Endothelial cell (in vitro differentiated cells): ENCODE measurements at places on chromosomes 5 and 9. TPM values are rescaled to one million over a fixed set of nuclear protein-coding genes. Genes with fewer than 3 reads are reported as not detected.

MAP1B gene
- total RNA-seq: 251 TPM

SLC34A3 gene
- not detected for total RNA-seq

NR4A3 gene
- 0.18 TPM for total RNA-seq

EPB41L4B gene
- total RNA-seq: 0.41 TPM

PRDM9 gene
- total RNA-seq: not detected

TBC1D13 gene
- 58.8 TPM for total RNA-seq

PCDHB3 gene
- total RNA-seq: 6.5 TPM

ZNG1C gene
- total RNA-seq: 15.2 TPM

EHMT1 gene
- 120 TPM for total RNA-seq

REEP2 gene
- total RNA-seq: 72.8 TPM

- no peaks in the 10 kb centered on the region for H3K36me3 ChIP-seq
- no peaks in the 10 kb centered on the region for H3K4me1 ChIP-seq
- no peak overlapping the region for H3K4me3 ChIP-seq
- H3K27ac ChIP-seq: no peak overlapping the region
Measured at GRCh38 chr5:120088412-120088811, 375.7 kb upstream of the PRR16 start.

DNA sequence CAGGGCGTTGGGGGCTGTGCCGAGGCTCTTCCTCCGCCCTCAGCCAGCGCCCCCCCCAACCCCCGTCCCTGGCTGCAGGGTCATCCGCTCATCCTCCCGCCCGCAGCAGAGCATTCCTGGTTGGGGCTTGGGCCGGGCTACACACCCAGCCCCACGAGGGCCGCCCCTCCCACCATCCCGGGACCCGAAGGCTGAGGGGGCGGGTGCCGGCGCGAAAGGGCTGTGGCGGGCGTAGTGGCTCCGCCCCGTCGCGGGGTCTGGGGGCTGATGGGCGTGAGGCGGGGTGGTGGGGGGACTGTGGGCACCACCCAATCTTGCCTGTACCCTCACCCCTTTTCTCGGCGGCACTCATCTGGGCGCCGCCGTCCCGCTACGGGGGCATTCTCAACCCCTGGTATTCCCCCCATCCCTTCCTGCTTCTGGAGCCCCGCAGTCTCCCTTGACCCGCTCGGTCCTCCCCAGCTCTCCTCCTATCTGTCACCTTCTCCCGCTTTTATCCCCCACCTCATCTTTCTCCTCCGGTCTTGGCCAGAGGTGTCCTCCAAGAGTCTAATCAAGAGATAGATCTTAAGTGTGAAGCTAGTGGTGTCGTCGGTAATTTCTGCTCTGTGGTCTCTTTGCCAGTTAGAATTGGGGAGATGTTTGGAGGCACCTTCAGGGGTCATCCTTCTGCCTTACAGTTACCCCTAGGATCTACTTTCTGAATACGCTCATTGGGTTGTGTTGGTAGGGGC is 1.6 kb downstream of the FER start:
- peak overlapping the region; percentile 96 for H3K4me3 ChIP-seq
- DNase-seq: no peak
- peaks cover 10% of the 10 kb centered on the region for H3K4me1 ChIP-seq

DNA sequence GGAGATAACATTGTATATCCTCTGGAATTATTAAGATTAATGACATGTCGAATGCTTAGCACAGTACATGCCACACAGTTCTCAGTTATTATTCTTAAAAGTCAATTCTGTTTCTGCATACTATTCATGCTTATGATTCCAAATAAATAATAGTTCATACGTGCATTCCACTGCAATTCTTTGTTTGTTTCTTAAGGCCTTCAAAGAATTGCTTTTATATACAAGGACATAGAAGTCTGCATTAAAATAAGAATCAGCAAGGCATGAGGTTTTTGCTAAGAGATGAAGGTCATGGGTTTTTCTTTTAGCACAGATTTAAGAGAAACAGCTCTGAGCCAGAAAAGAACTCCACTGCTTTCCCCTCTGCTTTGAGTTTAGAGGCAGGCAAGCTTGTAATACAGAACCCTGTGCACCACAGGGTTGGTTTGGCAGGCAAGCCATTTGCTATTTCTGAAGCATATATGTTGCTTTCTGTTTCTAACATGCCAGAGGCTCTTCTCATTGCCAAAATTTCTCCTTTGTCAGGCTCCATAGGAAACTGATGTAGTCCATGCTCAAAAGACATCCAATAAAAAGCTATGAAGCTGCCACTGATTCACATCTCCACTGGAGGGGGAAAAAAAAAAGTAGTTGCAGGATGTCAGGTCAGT is 420.6 kb upstream of the TYRP1 start:
- H3K36me3 ChIP-seq: no peaks in the 10 kb centered on the region
- DNase-seq: no peak
- peaks cover 1% of the 10 kb centered on the region for H3K27me3 ChIP-seq
- no peak overlapping the region for H3K27ac ChIP-seq

- H3K4me3 ChIP-seq: no peak overlapping the region
- peak; percentile 32 for DNase-seq
- peaks cover 26% of the 10 kb centered on the region for H3K27me3 ChIP-seq
- no peak overlapping the region for H3K27ac ChIP-seq
Measured at GRCh38 chr5:172455511-172456061, 1.3 kb upstream of the SH3PXD2B start.

- H3K27ac ChIP-seq: no peak overlapping the region
- peaks cover 2% of the 10 kb centered on the region for H3K27me3 ChIP-seq
- no peak for DNase-seq
- H3K36me3 ChIP-seq: no peaks in the 10 kb centered on the region
- no peak overlapping the region for H3K4me3 ChIP-seq
Measured at GRCh38 chr5:80707645-80708044, 52.9 kb upstream of the DHFR start.

- H3K4me3 ChIP-seq: no peak overlapping the region
- no peak for DNase-seq
- H3K27ac ChIP-seq: no peak overlapping the region
- peaks cover 16% of the 10 kb centered on the region for H3K4me1 ChIP-seq
Measured at GRCh38 chr9:2180154-2180553, 165.0 kb downstream of the SMARCA2 start.

DNA sequence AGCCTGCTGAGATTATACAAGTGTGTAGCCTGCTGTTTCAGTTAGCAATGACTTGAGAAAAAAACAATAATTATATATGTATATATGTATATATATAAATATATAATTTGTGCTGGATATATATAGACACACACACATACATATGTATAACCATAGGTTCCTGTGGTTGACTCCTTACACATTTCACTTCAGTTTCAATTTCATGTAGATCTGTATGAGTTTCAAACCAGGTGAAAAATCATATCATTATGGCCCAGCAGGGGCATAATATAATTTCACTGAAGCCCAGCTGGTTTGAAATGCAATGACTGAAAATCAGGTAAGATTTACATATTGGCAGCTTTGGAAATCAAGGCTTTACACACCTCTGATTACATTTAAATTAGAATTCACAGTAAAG is 690.4 kb upstream of the CDH18 start:
- H3K27me3 ChIP-seq: no peaks in the 10 kb centered on the region
- H3K4me3 ChIP-seq: no peak overlapping the region
- H3K27ac ChIP-seq: no peak overlapping the region
- H3K4me1 ChIP-seq: no peaks in the 10 kb centered on the region
- H3K36me3 ChIP-seq: no peaks in the 10 kb centered on the region

DNA sequence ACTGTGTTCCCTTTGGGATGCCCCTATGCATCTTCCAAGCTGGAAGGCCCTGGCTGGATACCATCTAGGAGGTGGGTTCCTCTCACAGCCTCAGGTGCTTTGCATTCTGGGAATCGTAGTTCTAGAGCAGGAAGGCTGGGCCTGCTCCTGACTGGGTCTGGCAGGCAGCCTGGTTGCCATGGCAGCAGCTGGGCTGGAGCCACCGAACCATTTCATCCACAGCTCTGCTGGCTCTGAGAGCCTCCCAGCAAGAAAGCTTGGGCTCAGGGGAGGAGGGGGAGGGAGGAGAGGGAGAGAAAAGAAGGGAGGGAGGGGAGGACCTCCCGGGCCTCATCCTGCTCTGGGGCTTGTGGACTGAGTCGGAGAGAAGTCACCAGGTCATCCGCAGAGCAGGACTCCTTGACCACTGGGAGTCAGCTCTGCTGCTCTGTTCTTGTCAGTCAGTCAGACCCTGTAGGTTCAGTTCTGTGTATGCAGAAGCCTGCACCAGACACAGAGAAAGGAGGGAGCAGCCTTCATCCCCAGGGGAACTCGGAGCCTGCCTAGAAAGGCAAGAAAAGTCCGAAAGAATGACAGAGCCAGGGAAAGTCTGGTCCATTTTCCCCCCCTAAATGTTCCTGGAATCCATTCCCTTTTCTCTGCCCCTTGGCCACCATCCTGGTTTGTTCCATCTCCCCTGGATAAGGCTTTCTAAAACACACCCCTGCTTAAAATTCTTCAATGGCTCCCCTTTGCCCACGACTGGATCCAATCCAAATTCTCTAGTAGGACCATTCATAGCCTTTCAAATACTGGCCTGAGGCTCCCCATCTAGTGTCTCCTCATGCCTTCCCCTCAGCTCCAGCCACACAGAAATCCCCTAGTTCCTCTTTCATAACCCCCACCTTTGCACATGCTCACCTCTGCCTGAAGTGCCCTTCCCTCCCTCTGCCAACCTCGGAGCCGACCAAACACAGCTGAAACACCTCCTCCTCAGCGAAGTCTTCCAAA is 65.4 kb upstream of the ARAP3 start:
- H3K4me3 ChIP-seq: no peak overlapping the region
- no peaks in the 10 kb centered on the region for H3K4me1 ChIP-seq
- H3K27ac ChIP-seq: no peak overlapping the region
- peaks cover 14% of the 10 kb centered on the region for H3K27me3 ChIP-seq
- peak; percentile 35 for DNase-seq

GRCh38 chr5:104611135-104611767 is 1048.7 kb upstream of the NUDT12 start:
- no peak overlapping the region for H3K27ac ChIP-seq
- DNase-seq: no peak
- no peaks in the 10 kb centered on the region for H3K27me3 ChIP-seq
- no peak overlapping the region for H3K4me3 ChIP-seq

DNA sequence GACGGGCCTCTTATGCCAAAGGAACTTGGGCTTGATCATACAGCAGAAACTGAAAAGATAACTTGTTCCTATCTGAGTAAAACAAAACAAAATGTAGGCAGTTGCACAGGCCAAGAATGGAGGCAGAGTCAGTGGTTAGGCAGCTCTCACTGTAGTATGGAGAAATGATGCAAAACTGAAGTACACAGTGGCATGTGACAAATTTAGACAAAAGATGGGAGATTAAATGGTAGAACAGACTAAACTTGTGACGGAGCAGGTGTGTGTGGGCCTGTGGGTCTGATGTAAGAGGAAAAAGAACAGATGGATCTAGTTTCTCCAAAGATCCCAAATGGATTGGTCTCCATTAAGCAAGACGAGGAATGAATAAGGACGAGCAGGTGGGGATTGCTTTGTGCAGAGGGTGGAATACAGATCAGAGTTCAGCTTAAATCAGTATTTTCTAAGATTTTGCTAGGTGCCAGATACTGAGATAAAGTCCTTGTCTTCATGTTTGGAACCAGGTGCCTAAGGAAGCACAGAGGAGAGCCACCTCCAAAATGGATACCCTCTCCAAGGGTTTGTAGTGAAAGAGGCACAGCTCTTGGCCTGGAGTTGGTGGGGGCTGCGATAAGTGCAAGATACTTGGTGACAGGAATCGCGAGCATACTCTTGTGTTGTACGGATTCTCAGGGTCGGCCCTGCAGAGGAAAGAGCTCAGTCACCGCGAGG is 722 bp upstream of the DCP2 start:
- peaks cover 9% of the 10 kb centered on the region for H3K27me3 ChIP-seq
- peaks cover 30% of the 10 kb centered on the region for H3K4me1 ChIP-seq
- H3K36me3 ChIP-seq: no peaks in the 10 kb centered on the region
- no peak for DNase-seq

GRCh38 chr5:133241179-133242092 is 189.6 kb downstream of the HSPA4 start:
- no peak overlapping the region for H3K4me3 ChIP-seq
- peaks cover 18% of the 10 kb centered on the region for H3K4me1 ChIP-seq
- H3K27ac ChIP-seq: no peak overlapping the region
- peaks cover 4% of the 10 kb centered on the region for H3K27me3 ChIP-seq
- no peaks in the 10 kb centered on the region for H3K36me3 ChIP-seq

- peaks cover 18% of the 10 kb centered on the region for H3K27me3 ChIP-seq
- H3K27ac ChIP-seq: no peak overlapping the region
- peaks cover 29% of the 10 kb centered on the region for H3K4me1 ChIP-seq
- no peak for DNase-seq
Measured at GRCh38 chr5:124747791-124748686, 1.6 kb upstream of the ZNF608 start.

DNA sequence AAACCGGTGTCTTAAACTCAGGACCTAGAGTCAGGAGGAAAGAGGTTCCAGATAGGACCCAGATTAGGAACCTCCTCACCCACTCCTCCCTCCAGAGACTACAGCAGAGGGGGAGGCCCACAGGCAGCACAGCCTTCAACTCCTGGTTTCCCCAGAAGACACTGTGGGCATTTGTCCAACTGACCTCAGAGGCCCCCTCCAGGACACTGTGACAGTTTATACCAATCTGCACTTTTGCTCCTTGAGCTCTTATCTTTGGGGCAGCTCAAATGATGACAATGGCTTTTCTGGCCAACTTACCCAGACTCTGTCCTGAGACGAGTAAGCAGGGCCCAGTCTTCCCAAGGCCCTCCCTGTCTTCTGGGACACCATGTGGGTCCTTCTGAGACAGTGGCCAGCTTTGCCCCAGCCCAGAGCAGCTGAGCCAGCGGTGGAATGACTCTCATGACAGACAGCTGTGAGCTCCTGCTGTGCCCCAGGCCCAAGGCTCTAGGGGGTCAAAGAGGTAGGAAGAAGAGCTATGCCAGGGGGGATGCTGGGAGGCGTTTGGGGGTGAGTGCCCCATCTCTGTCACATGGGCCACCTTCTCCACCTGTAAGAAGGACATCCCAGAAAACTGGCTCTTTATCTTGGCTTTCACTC is 14.3 kb downstream of the OR2V2 start:
- no peaks in the 10 kb centered on the region for H3K36me3 ChIP-seq
- peaks cover 14% of the 10 kb centered on the region for H3K4me1 ChIP-seq
- H3K27me3 ChIP-seq: peaks cover 12% of the 10 kb centered on the region
- H3K4me3 ChIP-seq: no peak overlapping the region

DNA sequence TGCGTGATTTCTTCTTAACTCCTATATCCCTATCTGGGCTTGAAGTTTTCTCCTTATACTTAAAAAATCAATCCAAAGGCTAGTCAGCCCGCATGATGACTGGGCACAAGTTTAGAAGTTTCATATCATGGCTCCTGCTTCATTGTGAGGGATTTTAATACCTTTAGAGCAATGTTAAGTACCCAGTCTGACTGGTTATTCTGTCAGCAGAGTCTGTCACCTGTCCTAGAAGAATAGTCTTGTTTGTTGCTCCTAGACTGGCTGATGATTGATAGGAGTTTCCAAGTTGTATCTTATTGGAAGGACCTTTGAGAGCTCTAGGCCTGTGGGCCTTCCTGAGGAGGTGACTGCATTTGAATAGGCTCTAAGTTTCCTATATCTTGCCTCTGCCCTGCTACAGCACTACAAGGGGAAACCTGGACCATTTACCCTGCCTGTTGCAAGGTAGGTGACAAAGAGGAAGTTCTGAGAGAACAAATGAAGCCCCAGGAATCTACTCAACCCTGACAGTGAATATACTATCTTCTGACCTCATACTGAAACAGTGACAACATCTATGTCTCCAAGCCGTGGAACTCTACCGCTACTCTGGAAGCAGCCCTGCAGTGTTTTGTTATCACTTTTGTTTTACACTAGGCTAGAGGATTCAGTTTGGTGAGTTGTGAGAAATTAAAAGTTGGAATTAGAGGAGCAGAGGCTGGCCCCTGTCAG is 66.5 kb downstream of the F2RL2 start:
- H3K27ac ChIP-seq: no peak overlapping the region
- H3K27me3 ChIP-seq: peaks cover 2% of the 10 kb centered on the region
- peaks cover 13% of the 10 kb centered on the region for H3K4me1 ChIP-seq
- H3K4me3 ChIP-seq: no peak overlapping the region

GRCh38 chr5:8418049-8418426 is 549.1 kb downstream of the MTRR start:
- no peaks in the 10 kb centered on the region for H3K4me1 ChIP-seq
- H3K27me3 ChIP-seq: peaks cover 1% of the 10 kb centered on the region
- no peak overlapping the region for H3K27ac ChIP-seq
- DNase-seq: no peak
